ENCODE measurements at places on chromosomes 1 and 21.
A peak's percentile ranks its signal among the peaks of the same experiment; 100 is the strongest.

DNA sequence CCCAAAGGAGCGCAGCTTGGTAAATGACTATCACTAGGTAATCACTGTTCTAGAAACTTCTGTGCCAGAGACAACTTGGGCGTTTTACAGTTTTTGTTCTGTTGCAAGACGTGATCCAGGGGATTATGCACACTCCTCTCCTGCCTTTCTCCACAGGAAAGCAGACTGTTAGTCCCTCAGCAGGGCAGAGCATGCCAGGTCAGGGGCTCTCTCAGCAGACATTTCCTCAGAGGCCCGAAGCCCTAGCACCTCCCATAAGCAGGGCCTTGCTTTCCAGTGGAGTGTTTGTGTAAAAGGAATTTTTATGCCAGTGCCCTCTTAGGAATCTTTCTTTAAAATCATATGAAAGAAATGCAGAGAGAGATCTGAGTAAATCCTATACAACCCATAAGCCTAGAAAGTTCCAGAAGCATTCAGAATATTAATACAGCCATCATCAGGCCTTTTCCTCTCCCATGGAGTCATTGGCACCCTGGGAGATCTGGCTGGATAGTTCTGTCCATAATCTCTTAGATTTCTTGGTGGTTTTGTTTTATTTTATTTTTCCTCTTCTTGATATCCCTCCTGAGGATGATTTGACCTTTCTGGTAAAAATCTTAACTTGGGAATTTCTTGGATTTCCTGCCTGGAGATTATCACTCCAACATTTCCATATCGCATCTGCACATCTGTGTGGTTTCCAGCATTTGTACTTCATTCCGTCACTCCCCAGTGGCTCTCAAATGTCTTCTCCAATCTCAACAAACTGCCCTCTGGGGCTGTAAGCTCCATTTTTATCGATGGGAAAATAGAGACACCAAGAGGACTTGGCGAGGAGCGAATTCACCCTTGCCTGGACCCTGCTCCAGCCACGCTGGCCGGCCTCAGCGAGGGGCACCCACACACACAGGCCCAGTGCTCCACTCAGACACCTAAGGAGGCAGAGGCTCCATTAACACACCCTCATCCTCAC lies 116.1 kb downstream of the PSMG1 start:
- no peak for DNase-seq

DNA sequence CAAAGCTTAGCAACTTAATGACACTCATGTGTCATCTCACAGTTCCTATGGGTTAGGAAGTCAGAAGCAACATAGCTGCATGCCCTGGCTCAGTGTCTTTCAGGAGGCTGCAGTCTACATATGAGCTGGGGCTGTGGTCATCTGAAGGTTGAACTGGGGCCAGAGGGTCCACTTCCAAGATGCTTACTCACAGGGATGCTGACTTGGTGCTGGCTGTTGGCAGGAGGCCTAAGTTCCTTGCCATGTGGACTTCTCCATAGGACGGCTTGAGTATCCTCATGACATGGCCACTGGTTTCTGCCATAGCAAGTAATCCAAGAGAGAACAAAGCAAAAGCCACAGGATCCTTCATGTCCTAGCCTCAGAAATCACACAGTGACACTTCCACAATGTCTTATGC lies 12.1 kb upstream of the FAM43B start:
- peak; percentile 37 for DNase-seq

GRCh38 chr1:53391982-53392381 lies 64.1 kb upstream of the LRP8 start:
- DNase-seq: no peak

GRCh38 chr1:36464605-36465393 lies 615 bp upstream of the MRPS15 start:
- DNase-seq: peak; percentile 40

- peak; percentile 83 for DNase-seq
Observed at GRCh38 chr21:32499249-32500055, 85.9 kb downstream of the TCP10L start.

GRCh38 chr1:155379180-155379579 lies 58.5 kb downstream of the RUSC1 start:
- no peak for DNase-seq

GRCh38 chr1:238492271-238492670 lies 601.5 kb upstream of the ZP4 start:
- DNase-seq: no peak

DNA sequence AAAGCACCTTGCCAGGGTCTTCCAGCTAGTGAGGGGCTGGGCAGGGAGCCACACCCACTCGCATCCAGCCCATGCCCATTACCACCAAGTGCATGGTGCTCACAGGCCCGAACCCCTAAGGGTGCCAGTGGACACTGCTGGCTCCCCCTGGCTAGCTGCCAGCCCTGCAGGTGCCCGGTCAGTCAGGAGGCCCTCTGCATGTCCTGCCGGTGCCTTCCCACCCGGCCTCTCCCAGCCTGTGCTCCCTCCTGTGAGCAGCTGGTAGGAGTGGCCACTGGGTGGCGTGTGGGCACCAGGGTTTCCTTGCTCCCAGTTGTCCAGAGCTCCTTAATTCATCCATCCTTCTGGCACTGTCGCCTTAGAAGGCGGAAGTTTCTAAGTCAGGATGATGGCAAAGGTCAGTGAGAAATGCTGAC lies 33.4 kb downstream of the QSOX1 start:
- DNase-seq: peak; percentile 65

GRCh38 chr1:44594871-44595735 lies 79.2 kb downstream of the TMEM53 start:
- peak; percentile 58 for DNase-seq

GRCh38 chr1:183778568-183779433 lies 26.1 kb upstream of the RGL1 start:
- DNase-seq: no peak

GRCh38 chr1:170085091-170085490 lies 10.6 kb upstream of the KIFAP3 start:
- peak; percentile 42 for DNase-seq

GRCh38 chr1:205652984-205653383 lies 21.2 kb upstream of the ELK4 start:
- DNase-seq: no peak

DNA sequence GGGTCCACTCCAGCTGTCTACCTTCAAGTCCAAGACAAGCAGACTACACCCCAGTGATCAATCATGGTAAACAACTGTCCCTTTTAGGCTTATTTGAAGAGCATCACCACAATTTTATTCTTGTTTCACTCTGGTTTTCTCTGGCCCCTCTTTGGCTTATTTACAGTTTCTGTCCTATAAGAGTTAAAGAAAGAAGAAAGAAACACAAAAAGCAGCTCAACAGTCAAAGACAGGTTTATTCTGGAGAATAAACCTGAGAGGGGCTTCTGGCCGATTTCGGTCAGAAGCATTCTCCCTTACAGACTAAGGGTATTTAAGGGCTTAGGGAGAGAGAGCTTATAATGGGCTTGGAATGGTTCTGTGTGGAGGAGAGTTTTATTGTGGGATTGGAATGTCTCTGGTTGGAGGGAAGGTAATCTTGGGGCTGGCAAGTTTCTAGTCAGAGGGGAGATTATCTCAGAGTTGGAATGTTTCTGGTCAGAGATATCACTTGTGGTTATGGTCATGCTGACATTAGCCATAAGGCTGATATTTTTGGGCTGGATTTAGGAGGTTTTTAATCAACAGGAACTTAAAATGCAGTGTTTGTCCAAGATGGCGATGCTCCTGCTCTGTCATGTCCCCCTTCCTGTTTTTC lies 161.0 kb downstream of the URB2 start:
- DNase-seq: no peak

DNA sequence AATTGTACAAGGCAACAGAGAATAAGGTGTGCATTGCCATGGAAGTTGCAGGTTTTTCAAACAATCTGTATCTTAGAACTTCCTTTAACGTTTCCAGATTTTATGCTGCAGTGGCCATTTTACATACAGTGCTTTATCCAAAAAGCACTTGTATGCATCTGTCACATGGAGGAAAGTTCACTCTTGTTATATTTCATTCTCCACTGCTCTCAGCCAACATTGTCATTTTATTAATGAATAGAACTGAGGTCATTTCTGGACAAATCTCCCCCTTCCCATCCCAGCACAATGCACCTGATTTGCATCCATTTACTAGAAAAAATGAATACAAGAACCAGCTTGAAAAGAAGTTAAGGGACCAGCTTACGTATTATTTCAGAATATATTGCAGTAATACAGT lies 342.0 kb downstream of the USP25 start:
- DNase-seq: no peak

DNA sequence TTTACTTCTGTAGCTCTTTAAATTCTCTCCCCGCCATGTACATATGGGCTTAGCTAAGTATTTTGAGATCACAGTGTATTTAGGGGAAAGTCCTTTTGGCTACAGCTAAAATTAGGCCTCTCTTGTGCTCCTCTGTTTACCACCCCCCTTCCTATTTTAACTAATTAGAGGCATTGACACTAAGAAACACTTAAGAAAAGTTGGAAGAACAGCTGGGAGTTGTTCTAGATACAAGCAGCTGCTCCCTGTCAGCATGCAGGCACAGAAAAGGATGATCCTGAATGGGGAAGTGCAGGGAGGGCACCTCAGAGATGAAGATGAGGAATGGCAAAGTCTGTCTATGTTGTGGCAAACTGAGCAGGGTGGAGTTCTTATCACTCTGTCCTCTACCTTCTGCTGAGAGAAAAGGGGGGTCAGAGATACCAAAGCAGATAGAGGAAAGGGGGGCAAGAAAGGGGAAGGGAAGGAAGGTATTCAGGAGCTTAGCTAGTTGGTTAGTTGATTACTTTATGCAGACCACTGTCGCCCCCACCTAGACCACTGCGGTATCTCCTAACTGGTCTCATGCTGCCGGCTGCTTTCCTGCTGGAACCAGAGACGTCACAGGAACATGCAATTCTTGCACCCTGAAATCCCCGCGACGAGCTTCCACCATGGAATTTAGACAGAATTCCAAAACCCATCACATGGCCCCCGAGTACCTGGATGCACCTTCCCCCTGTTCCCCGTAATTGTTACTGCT lies 82.4 kb upstream of the HOOK1 start:
- DNase-seq: no peak

- DNase-seq: no peak
Observed at GRCh38 chr1:3555131-3555920, 56.0 kb downstream of the MEGF6 start.

GRCh38 chr1:47192458-47193384 lies 2.9 kb upstream of the PDZK1IP1 start:
- DNase-seq: peak; percentile 73

DNA sequence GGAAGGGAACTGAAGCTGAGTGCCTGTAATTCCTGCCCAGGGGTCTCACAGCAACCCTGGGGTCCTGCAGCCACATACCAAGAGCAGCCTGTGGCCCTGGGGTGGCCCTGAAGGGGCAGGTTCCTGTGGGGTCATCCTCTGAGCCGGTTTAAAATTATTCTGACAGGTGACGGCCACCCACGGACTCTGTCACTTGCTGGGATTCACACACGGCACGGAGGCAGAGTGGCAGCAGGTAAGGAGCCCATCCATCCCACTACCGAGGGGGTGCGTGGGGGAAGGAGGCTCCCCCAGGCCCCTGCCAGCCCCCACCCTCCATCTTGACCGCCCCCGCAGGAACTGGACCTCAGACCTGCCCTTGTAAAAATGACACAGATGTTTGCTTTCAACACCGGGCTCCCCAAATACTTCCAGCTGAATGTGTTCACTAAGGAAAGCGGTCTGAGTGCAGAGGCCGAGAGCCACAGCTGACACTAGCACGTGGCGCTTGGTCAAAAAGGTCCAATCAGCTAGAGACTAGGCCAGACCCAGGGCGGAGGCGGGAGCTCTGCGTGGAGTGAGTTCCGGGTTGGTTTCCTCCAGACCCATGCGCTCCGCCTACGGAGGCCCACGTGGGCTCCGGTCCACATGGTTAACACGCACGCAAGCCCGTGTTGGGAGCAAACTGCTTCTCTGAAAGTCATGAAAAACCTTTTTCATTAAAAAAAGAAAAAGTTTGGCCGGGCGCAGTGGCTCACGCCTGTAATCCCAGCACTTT lies 10.0 kb downstream of the YBEY start:
- DNase-seq: peak; percentile 93

DNA sequence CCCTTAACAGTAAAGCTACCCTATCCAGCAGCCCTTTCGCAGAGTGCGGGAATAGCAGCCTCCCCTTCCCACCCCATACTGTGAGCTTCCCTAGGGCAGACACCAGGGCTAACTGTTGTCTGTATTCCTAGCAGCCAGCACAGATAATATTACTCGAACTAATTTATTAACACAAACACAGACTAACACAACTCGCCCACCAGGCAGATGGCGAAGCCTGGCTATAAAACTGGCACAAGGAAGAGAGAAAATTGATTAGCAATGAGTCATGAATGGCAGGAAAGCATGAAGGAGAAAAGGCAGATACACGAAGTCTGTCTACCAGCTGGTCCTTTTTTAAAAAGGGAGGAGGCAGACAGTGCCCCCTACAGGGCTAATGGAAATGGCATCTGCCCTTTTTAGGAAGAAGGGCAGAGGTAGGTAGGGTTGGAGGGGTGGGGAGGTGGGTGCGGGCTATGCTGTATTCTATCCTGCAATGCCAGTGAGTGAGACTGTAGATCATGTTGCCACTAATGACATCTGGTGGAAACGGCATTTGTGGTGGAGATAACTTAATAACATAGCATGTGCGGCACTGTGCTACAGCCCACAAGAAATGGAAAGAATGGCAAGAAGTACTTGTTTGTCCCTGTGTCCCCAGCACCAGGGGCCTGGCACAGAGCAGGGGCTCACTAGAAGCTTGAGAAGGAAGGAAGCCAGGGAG lies 30.6 kb upstream of the CTPS1 start:
- DNase-seq: peak; percentile 76

- no peak for DNase-seq
Observed at GRCh38 chr1:48738356-48738755, 38.3 kb downstream of the BEND5 start.

DNA sequence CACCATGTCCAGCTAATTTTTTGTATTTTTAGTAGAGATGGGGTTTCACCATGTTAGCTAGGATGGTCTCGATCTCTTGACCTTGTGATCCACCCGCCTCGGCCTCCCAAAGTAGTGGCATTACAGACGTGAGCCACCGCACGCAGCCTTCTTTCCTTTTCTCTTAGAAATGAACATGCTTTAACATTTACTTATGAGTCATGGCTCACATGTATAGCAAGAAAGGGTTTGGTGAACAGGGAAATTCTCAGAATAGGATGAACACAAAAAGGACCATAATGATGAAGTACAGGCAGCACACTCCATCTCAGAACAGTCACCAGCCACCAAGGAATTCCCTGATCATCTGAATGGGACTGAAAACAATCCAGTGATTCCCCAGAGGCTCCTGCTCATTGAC lies 9.4 kb upstream of the VAMP4 start:
- DNase-seq: no peak

GRCh38 chr1:93541045-93541444 lies 93.1 kb downstream of the FNBP1L start:
- no peak for DNase-seq

GRCh38 chr21:41545500-41546359 lies 37.8 kb upstream of the TMPRSS2 start:
- DNase-seq: no peak
